Neural progenitor cell (in vitro differentiated cells): ENCODE measurements at places on chromosomes 4 and X.

GRCh38 chr4:118732591-118733330 is 47.6 kb downstream of the METTL14 start:
- H3K36me3 ChIP-seq: no peaks in the 10 kb centered on the region
- no peak overlapping the region for H3K27ac ChIP-seq
- no peaks in the 10 kb centered on the region for H3K27me3 ChIP-seq
- H3K4me3 ChIP-seq: no peak overlapping the region
- no peak for DNase-seq

DNA sequence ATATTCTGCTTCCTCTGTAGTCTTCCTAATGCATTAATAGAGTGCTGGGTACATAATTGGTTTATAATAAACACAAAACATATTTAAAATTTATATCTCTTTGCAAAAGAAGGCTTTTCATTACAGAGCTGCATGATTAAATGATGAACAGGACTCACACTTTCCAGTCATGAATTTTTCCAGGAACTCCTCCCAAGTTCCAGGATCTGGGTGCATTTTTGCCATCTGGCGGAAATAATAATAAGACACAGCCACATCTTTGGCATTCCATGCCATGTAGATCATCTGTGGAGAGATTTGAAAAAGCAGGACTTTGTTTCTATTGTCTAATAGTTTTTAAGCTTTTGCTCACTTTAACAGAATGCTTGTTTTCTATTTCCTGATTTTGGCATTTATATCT is 40.2 kb upstream of the SULT1B1 start:
- H3K36me3 ChIP-seq: no peaks in the 10 kb centered on the region
- DNase-seq: no peak
- H3K4me1 ChIP-seq: no peaks in the 10 kb centered on the region

DNA sequence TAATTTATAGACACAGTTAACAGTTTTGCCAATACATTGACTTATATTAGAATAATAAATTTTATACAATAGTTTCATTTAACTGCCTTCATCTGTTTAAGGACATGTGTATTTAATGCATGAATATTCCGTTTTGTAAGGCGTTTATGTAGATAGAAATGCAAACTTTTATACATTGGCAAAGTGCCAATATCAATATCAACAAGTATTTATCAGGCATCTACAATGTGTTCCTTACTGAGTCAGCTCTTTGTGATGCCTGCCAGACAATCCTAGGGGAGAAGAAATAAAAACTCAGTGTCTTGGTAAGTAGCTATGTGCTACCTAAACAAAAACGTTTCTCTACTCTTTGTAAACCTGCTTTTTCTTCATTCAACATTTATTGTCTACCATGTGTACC is 1142.2 kb downstream of the C4orf33 start:
- no peak overlapping the region for H3K4me3 ChIP-seq
- no peak for DNase-seq
- no peaks in the 10 kb centered on the region for H3K27me3 ChIP-seq
- no peaks in the 10 kb centered on the region for H3K4me1 ChIP-seq

GRCh38 chr4:115332078-115332477 is 218.7 kb upstream of the NDST4 start:
- H3K36me3 ChIP-seq: no peaks in the 10 kb centered on the region
- no peak overlapping the region for H3K4me3 ChIP-seq
- no peak for DNase-seq

GRCh38 chrX:38275615-38276014 is 51.7 kb downstream of the RPGR start:
- H3K27ac ChIP-seq: no peak overlapping the region
- no peaks in the 10 kb centered on the region for H3K4me1 ChIP-seq
- no peak for DNase-seq
